Activated effector memory CD4-positive, alpha-beta T cell treated with Interleukin-2 at 50 U/mL for 16 hours (primary cell): ENCODE measurements at places on chromosomes 1 and 21.

GRCh38 chr1:203915811-203916210 lies 54.4 kb downstream of the SNRPE start:
- DNase-seq = no peak

DNA sequence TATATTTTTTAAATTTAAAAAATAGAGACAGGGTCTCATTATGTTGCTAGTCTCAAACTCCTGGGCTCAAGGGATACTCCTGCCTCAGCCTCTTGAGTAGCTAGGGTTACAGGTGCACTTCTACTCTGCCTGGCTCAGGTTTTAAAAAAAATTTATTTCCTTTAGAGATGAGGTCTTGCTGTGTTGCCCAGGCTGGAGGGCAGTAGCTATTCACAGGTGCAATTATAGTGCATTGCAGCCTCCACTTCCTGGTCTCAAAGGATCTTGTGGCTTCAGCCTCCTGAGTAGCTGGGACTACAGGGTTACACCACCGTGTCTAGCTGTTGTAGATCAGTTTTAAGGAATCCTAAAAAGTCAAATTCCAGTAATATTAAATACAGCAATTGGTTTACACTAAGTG lies 5.0 kb downstream of the RNF11 start:
- no peak for DNase-seq

DNA sequence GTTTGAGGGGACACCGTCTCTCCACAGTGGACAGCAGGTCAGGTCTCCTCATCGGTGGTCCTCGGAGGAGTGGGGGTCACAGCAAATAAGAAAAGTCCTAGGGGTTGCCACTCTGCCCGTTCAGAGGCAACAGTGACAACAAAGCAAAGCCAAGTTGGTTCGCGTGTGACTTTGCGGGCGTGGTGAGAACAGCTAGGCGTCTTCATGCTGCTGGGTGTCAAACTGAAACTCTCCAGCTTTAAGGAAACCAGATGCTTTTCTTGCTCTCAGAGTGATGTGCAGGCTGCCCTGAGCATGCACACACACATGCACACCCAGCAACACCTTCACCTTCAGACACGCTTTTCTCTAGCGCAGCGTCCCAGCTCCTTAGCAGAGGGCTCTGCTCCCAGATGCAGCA lies 70.1 kb upstream of the ARHGEF16 start:
- DNase-seq = no peak

GRCh38 chr1:43530483-43531106 lies at the start of gene PTPRF:
Gene PTPRF (plus strand): TSS chr1:43530883. CDS start chr1:43545076, 14,193 bp downstream.
- DNase-seq = no peak

GRCh38 chr1:26111530-26112406 lies at the start of gene PDIK1L:
Gene PDIK1L (plus strand): TSS chr1:26111824. CDS start chr1:26114309, 2,485 bp downstream.
- DNase-seq = peak; percentile 95
